Astrocyte (in vitro differentiated cells and primary cell): ENCODE measurements at places on chromosomes 11 and 22.
A peak's percentile ranks its signal among the peaks of the same experiment; 100 is the strongest.

DNA sequence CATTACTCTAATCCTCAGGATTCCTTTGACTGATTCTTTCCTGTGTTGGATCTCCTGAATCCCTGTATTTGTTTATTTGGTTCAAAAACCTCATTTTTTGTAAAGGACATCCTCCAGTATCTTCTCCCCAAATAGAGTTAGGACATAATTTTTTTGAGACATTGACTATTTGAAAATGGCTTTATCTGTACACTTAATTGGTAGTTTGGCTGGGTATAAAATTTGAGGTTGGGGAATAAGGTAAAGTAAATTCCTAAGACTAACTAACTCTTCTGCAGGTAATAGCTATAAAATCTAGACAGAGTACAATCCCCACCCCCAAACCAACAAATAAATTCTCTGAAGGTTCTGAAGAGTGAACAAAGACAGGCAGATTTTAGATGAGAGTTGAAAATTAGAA is 114.4 kb downstream of the CTTN start:
- no peaks in the 10 kb centered on the region for H3K36me3 ChIP-seq
- peaks cover 4% of the 10 kb centered on the region for H3K4me1 ChIP-seq
- H3K4me3 ChIP-seq: no peak overlapping the region

DNA sequence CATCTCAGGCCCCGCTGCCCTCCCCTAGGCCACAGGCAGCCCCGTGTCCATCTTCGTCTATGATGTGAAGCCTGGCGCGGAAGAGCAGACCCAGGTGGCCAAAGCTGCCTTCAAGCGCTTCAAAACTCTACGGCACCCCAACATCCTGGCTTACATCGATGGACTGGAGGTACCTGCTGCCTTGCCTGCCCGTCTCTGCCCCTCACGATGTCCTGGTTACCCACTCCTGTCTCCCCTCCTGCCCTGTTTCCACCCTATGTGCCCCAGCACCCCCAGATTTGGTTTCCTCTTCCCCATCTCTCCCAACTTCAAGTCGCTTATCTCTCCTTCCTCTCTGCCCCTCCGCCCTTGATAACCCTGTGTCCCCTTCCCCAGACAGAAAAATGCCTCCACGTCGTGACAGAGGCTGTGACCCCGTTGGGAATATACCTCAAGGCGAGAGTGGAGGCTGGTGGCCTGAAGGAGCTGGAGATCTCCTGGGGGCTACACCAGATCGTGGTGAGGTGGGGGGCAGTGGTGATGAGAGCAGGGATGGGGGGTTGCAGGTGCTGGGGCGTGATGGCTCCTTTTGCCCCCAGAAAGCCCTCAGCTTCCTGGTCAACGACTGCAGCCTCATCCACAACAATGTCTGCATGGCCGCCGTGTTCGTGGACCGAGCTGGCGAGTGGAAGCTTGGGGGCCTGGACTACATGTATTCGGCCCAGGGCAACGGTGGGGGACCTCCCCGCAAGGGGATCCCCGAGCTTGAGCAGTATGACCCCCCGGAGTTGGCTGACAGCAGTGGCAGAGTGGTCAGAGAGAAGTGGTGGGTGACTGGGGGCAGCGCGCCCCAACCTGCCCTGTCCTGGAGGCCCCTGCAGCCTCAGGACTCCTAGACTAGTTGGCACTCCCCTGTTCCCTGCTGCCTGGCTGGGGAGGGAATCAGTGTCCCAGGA is 930 bp downstream of the SCYL1 start:
- H3K27ac ChIP-seq: peak overlapping the region; percentile 83
- H3K36me3 ChIP-seq: peaks cover 7% of the 10 kb centered on the region
- H3K4me1 ChIP-seq: peaks cover 14% of the 10 kb centered on the region
- DNase-seq: no peak
- H3K4me3 ChIP-seq: peak overlapping the region; percentile 73

DNA sequence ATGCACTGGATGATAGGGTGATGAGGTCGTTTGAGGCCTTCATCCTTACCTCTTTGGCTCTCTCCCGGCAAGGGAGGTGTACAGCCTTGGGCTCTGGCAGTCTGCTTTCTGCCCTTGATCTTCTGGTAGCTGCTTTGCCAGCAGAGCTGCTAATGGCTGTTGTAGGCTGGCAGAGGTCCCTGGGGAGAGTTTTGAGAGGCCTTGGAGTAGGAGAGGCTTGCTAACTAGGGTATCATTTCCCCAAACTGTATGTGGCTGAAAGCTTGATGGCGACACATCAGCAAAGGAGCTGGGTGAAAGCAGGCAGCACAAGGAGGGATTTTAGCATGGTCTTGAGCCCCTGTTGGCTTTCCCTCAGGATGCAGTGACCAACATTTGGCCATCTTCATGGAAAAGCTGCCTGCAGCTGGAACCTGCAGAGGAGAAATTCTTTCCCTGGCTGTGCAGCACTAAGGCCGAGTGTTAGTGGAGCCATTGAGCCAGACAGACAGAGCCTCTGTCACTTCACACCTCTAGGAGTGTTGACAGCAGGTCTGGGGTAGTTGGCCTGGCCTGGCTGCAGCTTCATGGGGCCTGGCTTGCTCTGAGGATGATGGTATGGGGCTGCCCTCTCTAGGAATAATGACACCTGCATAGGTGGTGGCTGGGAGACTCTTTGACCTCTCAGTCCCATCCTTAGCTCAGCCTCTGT is 3.5 kb upstream of the AMPD3 start:
- no peak for DNase-seq
- peaks cover 31% of the 10 kb centered on the region for H3K4me1 ChIP-seq
- no peak overlapping the region for H3K27ac ChIP-seq
- H3K27me3 ChIP-seq: peaks cover 9% of the 10 kb centered on the region
- H3K4me3 ChIP-seq: no peak overlapping the region
- no peaks in the 10 kb centered on the region for H3K36me3 ChIP-seq

GRCh38 chr11:111960916-111961315 is 23.8 kb downstream of the DIXDC1 start:
- DNase-seq: peak; percentile 37
- H3K27ac ChIP-seq: no peak overlapping the region
- H3K27me3 ChIP-seq: no peaks in the 10 kb centered on the region
- H3K4me1 ChIP-seq: no peaks in the 10 kb centered on the region
- H3K36me3 ChIP-seq: no peaks in the 10 kb centered on the region

DNA sequence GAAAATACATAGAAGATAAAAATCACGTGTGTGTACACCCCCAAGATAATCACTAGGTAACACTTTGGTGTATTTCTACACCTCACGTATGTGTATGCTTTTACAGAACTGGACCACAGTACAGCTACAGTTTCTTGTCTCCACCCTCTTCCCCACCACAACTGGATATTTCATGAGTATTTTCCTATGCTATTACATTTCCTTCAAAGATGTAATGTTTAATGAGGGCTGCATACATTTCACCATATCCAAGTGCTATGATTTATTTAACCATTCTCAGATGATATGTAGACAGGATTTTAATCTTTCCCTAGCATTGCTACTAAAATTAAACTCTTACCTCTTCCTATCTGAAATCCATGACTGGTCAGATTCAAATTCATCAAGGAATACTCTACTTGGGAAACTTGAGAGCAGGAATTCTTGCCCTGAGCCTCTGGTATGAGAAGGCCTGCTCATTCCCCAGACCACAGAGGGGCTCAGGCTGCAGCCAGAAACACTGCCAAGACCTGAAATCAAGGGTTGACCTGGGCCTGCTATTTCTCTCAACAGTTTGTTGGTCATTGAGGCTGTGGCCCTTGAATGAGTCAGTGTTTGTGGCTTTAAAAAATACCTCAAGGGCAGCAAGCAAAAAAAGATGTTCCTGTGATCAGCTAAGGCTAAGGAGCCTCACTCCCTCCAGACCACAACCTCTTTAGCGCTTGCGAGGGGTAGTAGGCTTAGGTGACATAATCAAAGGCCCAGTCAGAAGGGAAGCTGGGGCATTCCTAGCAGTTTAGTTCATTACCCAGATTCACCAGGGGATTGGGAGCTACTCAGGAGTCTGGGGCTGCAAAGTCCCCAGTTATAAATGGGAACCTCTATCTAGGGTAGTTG is 55.5 kb downstream of the ABTB2 start:
- no peaks in the 10 kb centered on the region for H3K27me3 ChIP-seq
- peak overlapping the region; percentile 80 for H3K27ac ChIP-seq
- peak; percentile 100 for DNase-seq
